ENCODE measurements at places on chromosomes 11 and 22. TPM values are rescaled to one million over a fixed set of nuclear protein-coding genes. Genes with fewer than 3 reads are reported as not detected.

CNTN5 gene
- not detected for total RNA-seq

RAG1 gene
- total RNA-seq: 12.6 TPM

TRIM6 gene
- 1.4 TPM for total RNA-seq

DUSP8 gene
- 3.1 TPM for total RNA-seq

YPEL1 gene
- total RNA-seq: 14.7 TPM

DEFB131B gene
- total RNA-seq: not detected

C1QTNF5 gene
- total RNA-seq: 35.8 TPM

RAB6A gene
- total RNA-seq: 95.4 TPM

VSIG10L2 gene
- total RNA-seq: 2.1 TPM

DNA sequence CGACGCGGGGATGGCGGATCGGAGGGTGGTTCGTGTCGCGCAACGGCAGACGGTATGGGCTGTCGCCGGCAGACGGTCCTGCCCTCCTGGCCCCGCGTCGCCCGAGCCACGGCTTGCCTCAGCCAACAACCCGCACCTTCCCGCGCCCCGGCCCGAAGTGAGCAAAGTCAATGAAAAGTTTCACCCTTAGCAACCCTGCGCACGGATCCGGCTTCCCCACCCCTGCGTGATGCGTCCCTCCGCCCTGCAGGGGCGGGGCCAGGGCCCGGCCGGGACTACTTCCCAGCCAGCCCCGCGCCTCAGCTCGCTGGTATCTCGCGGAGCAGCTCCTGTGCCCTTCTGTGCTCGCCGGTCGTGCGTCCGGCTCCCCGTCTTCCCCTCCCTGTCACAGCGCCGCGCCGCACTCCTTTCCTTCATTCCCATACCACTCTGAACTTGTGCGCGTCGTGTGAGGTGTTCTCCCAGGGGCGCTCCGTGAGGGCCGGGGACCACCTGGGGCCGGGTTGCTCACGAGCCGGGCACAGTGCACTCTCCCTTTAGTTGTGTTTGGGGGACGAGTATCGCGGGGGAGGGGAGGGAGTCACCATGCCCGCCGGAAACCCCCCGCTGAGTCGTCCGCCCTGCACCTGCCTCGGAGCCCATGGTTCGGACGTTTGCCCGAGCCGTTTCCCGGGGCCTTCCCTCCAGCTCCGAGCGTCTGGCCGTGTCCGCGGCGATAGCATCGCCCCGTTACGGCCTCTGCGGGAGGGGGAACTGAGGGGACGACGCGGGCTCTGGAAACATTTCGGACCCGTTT, at the start of gene TOB2:
TOB2 (minus strand) TSS at position 163 of the 796 bp plus-strand sequence. CDS start 9,456 bp downstream, outside the sequence.
- H3K27me3 ChIP-seq: no peaks in the 10 kb centered on the region
- peak within 1 kb of the TSS; percentile 98 for H3K4me3 ChIP-seq
- peak within 1 kb of the TSS; percentile 100 for H3K27ac ChIP-seq
- peak; percentile 99 for DNase-seq

DNA sequence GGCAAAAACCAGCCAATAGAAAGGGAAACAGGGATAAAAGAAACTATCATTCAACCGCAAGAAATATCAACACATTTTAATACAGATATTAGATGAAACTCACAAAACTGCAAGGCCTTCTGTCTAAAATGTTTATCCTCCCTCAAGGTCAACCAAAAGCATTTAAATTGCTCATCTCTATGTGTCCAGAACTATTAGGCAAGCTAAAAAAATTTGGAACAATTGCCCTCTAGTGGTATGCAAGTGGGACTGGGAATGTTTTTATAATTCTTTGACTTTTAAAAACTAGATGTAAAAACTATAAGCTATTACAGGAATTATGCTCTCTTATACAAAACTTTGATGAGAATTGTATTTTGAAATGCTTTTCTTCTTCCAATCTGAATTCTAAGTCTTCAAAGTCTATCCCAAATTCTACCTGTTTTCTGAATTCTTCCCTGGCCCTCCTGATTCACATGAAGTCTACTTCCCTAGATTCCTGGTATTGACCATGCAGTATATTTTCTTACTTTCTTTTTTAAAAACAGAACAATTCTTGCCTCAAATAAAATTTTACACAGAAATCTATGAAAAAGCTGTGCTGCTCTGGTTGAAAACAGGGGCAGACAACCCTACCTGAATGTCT, 4.9 kb downstream of the CWC15 start:
- H3K27me3 ChIP-seq: no peaks in the 10 kb centered on the region
- H3K27ac ChIP-seq: no peak overlapping the region
- no peak for DNase-seq
- H3K4me3 ChIP-seq: no peak overlapping the region

GRCh38 chr11:7672960-7673723, at the start of gene CYB5R2:
CYB5R2 (minus strand) TSS chr11:7673500; CDS start chr11:7672825, 675 bp downstream.
- no peak for DNase-seq
- H3K27ac ChIP-seq: peak within 1 kb of the TSS; percentile 30
- H3K27me3 ChIP-seq: peaks cover 2% of the 10 kb centered on the region
- peak within 1 kb of the TSS; percentile 58 for H3K4me3 ChIP-seq

- H3K4me1 ChIP-seq: peaks cover 80% of the 10 kb centered on the region
- H3K27me3 ChIP-seq: peaks cover 19% of the 10 kb centered on the region
- no peak for DNase-seq
- no peak overlapping the region for H3K4me3 ChIP-seq
These were observed 119.9 kb downstream of the KIAA1671 start for GRCh38 chr22:25072406-25072805.

GRCh38 chr11:57323167-57323854, 1.4 kb downstream of the TNKS1BP1 start:
- peak overlapping the region; percentile 96 for H3K27ac ChIP-seq
- H3K36me3 ChIP-seq: peaks cover 16% of the 10 kb centered on the region
- peaks cover 76% of the 10 kb centered on the region for H3K4me1 ChIP-seq
- DNase-seq: no peak

GRCh38 chr11:124069429-124070401, 28.6 kb upstream of the OR10G7 start:
- H3K4me1 ChIP-seq: peaks cover 17% of the 10 kb centered on the region
- no peaks in the 10 kb centered on the region for H3K36me3 ChIP-seq
- DNase-seq: peak; percentile 87
- H3K27ac ChIP-seq: no peak overlapping the region
- peak overlapping the region; percentile 54 for H3K4me3 ChIP-seq

DNA sequence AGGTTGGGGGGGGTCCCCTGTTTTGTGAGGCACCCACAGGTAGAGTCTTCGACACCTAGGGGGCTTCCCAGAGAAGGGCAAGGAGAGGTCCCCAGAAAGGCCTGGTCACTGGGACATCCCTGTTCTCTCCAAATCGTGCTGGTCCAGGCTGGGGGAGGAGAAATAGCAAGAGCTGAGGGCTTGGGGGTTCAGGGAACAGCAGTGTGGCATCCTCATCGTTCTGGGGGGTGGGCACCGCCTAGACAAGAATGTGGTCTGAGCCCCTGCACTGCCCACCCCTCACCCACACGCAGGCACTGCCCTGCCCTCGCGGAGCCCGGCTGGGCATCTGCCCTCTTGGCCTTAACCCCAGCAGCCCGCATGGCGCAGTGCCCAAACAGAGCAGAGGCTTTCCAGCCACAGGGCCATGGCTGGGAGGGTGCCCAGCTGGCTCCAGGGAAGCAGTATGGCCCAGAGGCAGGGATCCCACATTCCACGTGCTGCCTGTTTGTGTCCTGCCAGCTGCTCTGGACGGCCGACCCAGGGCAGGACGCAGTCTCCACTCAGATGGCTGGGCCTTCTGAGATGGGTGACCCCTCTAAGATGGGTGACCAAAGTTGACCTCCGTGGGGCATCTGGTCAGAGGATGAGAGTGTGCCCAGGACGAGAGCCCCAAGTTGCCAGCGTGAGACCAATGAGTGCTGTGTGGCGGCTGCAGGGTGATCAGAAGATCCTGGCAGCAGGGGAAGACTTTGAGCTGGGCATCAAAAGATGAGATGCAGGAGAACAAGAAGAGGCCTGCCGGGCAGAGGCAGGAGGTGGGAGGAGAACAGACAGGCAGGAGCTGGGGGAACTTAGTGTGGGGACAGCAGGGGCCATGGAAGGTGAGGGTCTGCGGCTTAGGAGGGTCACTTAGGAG, 14.4 kb downstream of the SCARF2 start:
- no peaks in the 10 kb centered on the region for H3K36me3 ChIP-seq
- DNase-seq: peak; percentile 70
- peak overlapping the region; percentile 18 for H3K27ac ChIP-seq

GRCh38 chr11:47171856-47172255, 4.8 kb downstream of the ARFGAP2 start:
- H3K4me3 ChIP-seq: no peak overlapping the region
- H3K27me3 ChIP-seq: no peaks in the 10 kb centered on the region
- H3K36me3 ChIP-seq: peaks cover 75% of the 10 kb centered on the region
- no peak overlapping the region for H3K27ac ChIP-seq

GRCh38 chr11:2775083-2775625, 75.4 kb upstream of the KCNQ1OT1 start:
- peaks cover 22% of the 10 kb centered on the region for H3K4me1 ChIP-seq
- no peak overlapping the region for H3K4me3 ChIP-seq
- H3K36me3 ChIP-seq: peaks cover 50% of the 10 kb centered on the region
- H3K27me3 ChIP-seq: no peaks in the 10 kb centered on the region
- no peak overlapping the region for H3K27ac ChIP-seq

DNA sequence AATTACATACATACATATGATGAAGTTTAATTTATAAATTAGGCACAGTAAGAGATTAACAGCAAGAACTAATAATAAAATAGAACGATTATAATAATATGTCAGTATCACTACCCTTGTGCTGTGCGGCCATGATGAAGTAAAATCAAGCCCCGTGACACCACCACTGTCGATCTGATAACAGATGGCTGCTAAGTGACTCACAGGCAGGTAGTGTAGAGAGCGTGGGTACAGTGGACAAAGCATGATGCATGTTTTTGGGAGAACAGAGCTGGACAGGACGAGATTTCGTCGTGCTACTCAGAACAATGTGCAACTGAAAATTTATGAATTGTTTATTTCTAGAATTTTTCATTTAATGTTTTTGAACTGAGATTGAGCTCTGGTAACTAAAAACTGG, 108.4 kb upstream of the TIMP3 start:
- H3K27ac ChIP-seq: no peak overlapping the region
- DNase-seq: no peak
- no peak overlapping the region for H3K4me3 ChIP-seq
- no peaks in the 10 kb centered on the region for H3K36me3 ChIP-seq
- H3K27me3 ChIP-seq: no peaks in the 10 kb centered on the region
- H3K4me1 ChIP-seq: no peaks in the 10 kb centered on the region

DNA sequence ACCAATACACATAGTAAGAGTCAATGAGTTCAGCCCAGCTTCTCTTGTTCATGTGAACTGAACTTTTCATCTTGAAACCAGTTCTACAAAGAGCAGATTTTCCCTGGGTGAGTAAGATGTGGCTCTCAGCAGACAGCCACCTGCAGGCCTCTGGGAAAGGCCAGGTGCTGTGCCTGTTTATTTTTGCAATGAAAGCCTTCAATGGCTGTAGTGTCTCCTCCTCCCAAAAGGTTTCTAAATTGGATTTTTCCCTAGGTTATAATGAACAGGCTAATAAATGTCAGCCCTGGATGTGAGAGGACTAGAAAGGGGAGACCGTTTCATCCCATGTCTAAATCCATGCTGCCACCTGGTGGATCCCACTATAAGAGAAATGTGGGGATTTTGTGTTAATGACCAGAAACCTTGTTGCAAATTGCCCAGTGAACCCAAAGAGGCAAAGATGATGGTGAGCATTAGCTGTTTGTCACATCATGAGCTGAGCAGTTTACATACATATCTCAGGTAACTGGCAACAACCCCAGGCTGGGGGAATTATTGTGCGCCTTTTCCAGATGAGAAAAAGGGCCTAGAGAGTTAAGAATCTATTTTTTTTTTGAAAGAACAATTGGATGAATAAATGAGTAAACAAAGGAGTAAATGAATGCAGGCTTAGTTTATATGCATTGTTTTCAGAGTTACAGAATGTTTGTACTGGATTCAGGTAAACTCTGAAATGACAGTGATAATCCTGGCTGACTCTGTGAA, 12.7 kb downstream of the C11orf91 start:
- DNase-seq: no peak
- no peak overlapping the region for H3K27ac ChIP-seq
- H3K27me3 ChIP-seq: no peaks in the 10 kb centered on the region
- no peak overlapping the region for H3K4me3 ChIP-seq

DNA sequence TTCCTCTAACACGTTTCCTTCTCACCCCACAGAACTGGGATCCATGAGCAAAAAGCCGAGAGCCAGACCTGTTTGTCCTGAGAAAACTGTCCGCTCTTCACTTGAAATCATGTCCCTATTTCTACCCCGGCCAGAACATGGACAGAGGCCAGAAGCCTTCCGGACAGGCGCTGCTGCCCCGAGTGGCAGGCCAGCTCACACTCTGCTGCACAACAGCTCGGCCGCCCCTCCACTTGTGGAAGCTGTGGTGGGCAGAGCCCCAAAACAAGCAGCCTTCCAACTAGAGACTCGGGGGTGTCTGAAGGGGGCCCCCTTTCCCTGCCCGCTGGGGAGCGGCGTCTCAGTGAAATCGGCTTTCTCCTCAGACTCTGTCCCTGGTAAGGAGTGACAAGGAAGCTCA, 24.0 kb downstream of the CD5 start:
- H3K4me3 ChIP-seq: no peak overlapping the region
- no peak for DNase-seq
- peaks cover 12% of the 10 kb centered on the region for H3K4me1 ChIP-seq
- H3K27me3 ChIP-seq: no peaks in the 10 kb centered on the region
- no peak overlapping the region for H3K27ac ChIP-seq

- no peaks in the 10 kb centered on the region for H3K27me3 ChIP-seq
- peaks cover 20% of the 10 kb centered on the region for H3K36me3 ChIP-seq
- peak overlapping the region; percentile 52 for H3K27ac ChIP-seq
- no peak for DNase-seq
- H3K4me3 ChIP-seq: no peak overlapping the region
- H3K4me1 ChIP-seq: peaks cover 75% of the 10 kb centered on the region
These were observed 8.0 kb downstream of the NUMA1 start for GRCh38 chr11:72072348-72072747.

- no peak overlapping the region for H3K27ac ChIP-seq
- no peak overlapping the region for H3K4me3 ChIP-seq
- H3K4me1 ChIP-seq: peaks cover 36% of the 10 kb centered on the region
- H3K27me3 ChIP-seq: no peaks in the 10 kb centered on the region
These were observed 12.2 kb upstream of the RPS3 start for GRCh38 chr11:75386942-75387630.

DNA sequence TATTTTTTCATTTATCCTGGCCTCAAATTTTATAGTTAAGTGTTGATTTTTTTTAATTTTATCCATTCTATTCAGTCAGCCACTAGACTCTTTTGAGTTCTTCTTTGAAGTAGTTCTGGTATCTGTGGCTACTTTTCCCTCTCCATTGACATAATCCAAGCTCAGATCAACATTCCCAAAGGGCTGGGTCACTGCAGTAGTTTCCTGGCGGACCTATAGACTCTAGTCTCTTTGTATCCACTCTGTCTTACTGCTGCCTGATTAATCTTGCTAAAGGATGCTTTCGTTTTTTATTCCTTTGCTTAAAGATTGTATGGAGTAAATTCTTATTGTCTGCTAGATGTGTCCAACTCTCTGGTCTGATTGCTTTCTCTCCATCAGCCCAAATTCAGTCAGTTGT, 87.6 kb downstream of the UVRAG start:
- H3K27ac ChIP-seq: no peak overlapping the region
- no peak overlapping the region for H3K4me3 ChIP-seq
- peaks cover 60% of the 10 kb centered on the region for H3K4me1 ChIP-seq
- H3K27me3 ChIP-seq: no peaks in the 10 kb centered on the region

DNA sequence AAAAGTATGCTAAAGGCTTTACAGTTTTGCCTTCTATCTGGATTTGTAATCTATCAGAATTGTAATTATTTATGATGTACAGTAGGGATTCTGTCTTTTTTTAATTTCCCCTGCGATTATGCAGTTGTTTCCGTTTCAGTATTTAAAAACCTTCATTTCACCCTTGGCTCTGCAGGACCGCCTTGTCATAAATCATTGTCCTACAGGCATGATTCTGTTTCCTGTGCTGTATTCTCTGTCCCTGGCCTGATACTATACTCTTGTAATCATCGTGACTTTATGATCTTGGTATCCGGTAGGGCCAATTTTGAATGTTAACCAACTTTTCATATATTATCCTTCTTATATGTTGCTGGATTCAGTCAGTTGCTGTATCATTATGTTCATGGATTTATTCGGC, 151.7 kb downstream of the ATXN10 start:
- H3K4me3 ChIP-seq: no peak overlapping the region
- H3K4me1 ChIP-seq: no peaks in the 10 kb centered on the region
- H3K27ac ChIP-seq: no peak overlapping the region

Data from spleen (tissue), 13 donors.